ENCODE measurements at places on chromosomes 12 and 14.

DNA sequence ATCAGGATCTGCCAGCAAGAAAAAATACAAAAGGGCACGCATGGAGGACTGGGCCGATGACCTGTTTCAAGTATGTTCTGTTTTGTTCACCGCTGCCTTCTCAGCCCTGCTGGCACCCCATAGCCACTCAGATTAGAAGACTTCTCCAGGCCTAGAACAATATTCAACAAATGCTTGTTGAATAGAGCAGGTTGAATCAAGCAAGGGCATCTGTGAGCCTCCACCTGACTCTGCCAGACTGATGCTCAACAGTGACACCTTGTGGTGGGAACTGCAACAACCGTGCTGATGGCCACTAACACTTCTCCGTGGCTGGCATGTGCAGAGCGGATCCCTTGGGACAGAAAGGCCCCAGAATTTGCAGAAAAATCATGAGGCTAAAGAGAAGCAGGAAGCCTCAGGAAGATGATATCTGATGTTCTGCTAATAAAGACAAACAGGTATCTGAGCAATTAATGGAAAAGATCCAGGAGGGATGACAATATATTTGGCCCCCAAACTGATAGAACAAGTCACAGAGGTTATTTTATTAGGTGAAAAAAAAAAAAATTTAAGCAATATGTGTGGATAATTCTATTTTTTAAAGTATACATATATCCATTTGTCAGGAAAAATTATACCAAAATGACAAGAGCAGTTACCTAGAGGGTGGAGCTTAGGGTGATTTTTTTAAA, 114.3 kb downstream of the KSR2 start:
- H3K27me3 ChIP-seq, result no peaks in the 10 kb centered on the region
- no peaks in the 10 kb centered on the region for H3K4me1 ChIP-seq
- H3K27ac ChIP-seq, result no peak overlapping the region
- no peaks in the 10 kb centered on the region for H3K36me3 ChIP-seq
- DNase-seq, result peak; percentile 32

- no peaks in the 10 kb centered on the region for H3K27me3 ChIP-seq
- no peaks in the 10 kb centered on the region for H3K36me3 ChIP-seq
- H3K4me1 ChIP-seq, result peaks cover 18% of the 10 kb centered on the region
- H3K27ac ChIP-seq, result no peak overlapping the region
- H3K4me3 ChIP-seq, result no peak overlapping the region
These were observed 29.8 kb downstream of the PPP1R13B start for GRCh38 chr14:103817595-103817994.

GRCh38 chr14:35999294-35999693, 173.2 kb downstream of the BRMS1L start:
- H3K27me3 ChIP-seq, result no peaks in the 10 kb centered on the region
- DNase-seq, result no peak
- H3K4me1 ChIP-seq, result no peaks in the 10 kb centered on the region
- H3K4me3 ChIP-seq, result no peak overlapping the region

DNA sequence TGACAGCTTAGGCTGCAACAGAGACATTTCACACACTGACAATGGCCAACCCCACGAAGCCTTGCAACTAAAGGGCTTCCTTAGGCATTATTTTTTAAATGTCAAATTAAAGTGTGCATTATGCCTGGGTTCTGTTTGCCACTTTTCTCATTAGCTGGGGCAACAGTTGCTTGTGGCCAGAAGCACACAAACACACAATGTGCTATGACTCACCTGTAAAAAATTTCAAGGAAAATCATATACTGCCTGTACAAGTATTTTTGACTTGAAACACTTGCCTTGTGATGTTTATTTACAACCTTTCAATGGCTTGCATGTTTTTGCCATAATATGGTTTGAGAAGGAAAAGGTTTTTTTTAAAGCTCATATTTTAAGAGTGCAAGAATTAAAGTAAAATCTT, 1.9 kb downstream of the NTN4 start:
- peak overlapping the region; percentile 69 for H3K27ac ChIP-seq
- peak; percentile 5 for DNase-seq
- peaks cover 9% of the 10 kb centered on the region for H3K4me1 ChIP-seq
- no peak overlapping the region for H3K4me3 ChIP-seq
- peaks cover 3% of the 10 kb centered on the region for H3K36me3 ChIP-seq
- no peaks in the 10 kb centered on the region for H3K27me3 ChIP-seq

GRCh38 chr14:85423889-85424288, 106.1 kb upstream of the FLRT2 start:
- H3K36me3 ChIP-seq, result no peaks in the 10 kb centered on the region
- no peak for DNase-seq
- no peaks in the 10 kb centered on the region for H3K4me1 ChIP-seq
- no peaks in the 10 kb centered on the region for H3K27me3 ChIP-seq
- no peak overlapping the region for H3K4me3 ChIP-seq

DNA sequence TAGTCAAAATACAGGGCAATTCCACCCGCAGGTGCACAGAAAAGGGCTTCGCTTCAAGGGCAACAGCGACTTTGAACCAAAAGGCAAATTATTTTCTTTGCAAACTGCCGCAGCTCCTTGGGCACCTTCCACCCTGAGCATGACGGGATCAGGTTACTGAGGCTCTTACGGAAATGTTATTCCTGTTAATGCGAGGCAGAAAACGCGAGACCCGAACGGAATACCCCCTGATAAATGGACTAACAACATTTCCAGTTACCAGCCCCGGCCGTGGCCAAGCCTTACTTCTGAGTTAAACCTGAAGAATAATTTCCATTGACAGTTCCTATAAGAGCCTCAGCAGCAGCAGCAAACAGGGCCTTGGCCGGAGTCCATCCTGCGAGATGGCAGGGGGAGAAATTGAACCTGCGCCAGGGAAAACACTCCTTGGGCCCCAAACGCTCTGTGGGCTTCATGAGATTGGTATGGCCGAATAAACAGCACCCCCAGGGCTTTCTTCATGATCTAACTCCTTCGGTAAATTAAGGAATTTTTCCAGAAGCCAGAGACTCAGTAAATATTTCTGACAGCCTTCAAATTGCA, 70.0 kb upstream of the DICER1 start:
- H3K27ac ChIP-seq, result no peak overlapping the region
- H3K27me3 ChIP-seq, result no peaks in the 10 kb centered on the region
- no peak overlapping the region for H3K4me3 ChIP-seq
- no peak for DNase-seq

DNA sequence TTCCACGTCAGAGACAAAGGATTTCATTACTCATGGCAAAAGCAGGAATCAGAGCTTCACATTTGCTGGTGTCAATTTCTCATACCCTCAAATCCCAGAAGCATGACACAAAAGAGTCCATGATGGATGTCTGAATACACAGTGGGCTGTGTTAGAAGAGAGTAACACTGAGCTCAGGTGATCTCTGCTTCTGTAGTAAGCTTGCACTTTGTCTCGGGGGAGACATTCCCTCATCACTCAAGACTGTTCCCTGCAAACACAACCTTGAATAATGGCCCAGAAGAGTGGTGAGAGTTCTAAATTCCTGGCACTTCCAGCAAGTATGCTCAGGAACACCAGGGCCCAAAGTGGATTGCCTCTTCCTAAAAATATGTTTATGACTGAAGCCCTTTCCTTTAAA, 1787.2 kb upstream of the SEL1L start:
- no peak for DNase-seq
- H3K27me3 ChIP-seq, result no peaks in the 10 kb centered on the region
- no peaks in the 10 kb centered on the region for H3K4me1 ChIP-seq
- H3K36me3 ChIP-seq, result no peaks in the 10 kb centered on the region

GRCh38 chr12:103665971-103666370, 78.9 kb downstream of the STAB2 start:
- H3K27ac ChIP-seq, result no peak overlapping the region
- no peaks in the 10 kb centered on the region for H3K4me1 ChIP-seq
- no peaks in the 10 kb centered on the region for H3K36me3 ChIP-seq
- peaks cover 20% of the 10 kb centered on the region for H3K27me3 ChIP-seq
- H3K4me3 ChIP-seq, result no peak overlapping the region
- no peak for DNase-seq

DNA sequence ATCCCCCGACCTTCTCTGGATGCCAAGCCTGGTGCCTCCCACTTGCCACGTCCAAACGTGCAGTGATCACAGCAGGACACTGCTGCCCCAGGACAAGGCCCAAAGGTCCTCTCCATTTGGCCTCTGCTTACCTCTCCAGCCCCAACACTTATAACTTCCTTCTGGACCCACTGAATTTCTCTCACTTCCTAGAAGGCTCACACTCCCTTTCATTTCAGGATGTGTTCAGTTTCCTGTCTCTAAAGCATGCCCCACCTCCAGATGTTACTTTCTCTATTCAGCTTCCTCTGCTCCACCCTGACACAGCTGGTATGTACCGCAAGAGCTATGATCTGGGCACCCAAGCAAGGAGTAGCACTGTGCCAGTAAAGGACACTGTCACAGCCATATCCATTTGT, 33.0 kb downstream of the CDKL1 start:
- H3K36me3 ChIP-seq, result no peaks in the 10 kb centered on the region
- no peak for DNase-seq
- no peak overlapping the region for H3K4me3 ChIP-seq
- H3K27ac ChIP-seq, result peak overlapping the region; percentile 77
- peaks cover 24% of the 10 kb centered on the region for H3K4me1 ChIP-seq
